ENCODE measurements at places on chromosomes 4 and X.

DNA sequence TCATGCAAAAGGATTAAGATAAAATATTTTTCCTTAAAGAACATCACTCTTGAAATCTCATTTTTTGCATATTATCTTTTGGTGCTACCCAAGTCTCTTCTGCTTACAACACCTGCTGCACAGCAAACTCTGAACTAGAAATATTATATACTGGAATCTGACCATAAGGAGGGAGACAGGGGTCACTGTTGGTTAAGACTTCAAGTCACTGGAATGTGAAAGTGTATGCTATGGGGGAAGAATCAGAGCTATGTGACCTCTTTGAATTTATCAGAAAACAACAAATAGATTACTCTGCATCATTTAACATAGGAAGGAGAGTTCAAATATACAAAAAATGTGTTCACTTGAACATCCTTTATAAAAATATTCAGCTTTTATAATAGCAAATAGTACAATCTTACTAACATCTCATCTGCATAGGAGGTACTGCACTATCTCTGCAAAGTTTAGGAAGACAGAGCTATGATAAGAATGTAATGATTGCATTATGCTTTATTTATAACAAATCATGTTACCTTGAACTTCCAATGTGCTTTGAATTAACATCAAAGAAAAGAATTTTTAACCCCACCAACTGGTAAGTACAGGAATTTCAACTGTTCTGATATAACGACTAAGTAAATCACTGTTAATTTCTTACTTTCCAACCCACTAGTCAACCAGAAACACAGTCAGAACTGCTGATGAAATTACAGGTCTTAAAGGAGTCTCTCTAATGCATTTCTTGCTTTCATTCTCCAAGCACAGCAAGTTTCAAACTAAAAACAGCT lies 69.8 kb downstream of the ZNF827 start:
- peak; percentile 47 for DNase-seq

GRCh38 chr4:53075162-53075785 lies 213.2 kb downstream of the RASL11B start:
- no peak for DNase-seq

DNA sequence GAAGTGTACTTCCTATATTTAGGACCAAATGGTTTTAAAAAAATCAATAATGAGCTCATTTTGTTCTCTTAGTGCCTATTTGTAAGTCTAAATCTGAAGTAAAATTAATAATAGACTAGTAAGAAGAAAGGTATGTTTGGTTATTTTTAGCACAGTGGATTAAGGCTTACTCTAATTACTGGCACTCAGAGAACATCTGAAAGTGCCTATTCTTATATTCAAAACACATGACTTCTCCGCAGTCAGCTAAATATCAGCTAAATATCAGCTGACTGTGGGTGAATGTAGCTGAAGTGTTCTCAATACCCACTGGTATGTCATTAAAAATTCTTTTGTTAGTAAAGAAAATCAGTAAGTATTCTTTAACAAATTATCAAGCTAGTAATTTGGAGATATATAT lies 6.0 kb downstream of the AP1S2 start:
- no peak for DNase-seq

- peak; percentile 39 for DNase-seq
Observed at GRCh38 chr4:67879486-67879885, 4.3 kb downstream of the TMPRSS11D start.

DNA sequence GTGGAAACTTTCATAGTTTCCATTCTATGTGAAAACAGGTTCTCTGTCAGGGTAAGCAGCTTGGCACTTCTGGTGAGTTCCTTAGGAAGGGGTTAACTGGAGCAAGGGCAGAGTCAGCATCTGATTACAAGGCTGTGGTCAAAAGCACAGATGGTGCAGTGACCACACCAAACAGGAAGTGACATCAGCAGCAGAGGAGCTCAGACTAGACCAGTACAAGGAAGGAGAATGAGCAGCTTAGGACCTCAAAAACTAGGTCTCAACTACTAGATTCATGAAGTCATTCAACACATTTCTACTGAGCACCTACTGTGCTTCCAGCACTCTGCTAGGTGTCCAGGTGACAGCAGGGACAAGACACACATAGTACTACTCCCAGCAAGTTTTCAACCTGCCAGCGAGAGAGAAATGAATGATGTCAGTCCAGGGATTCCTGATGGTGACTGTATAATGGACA lies 130.2 kb downstream of the AMELX start:
- peak; percentile 91 for DNase-seq

DNA sequence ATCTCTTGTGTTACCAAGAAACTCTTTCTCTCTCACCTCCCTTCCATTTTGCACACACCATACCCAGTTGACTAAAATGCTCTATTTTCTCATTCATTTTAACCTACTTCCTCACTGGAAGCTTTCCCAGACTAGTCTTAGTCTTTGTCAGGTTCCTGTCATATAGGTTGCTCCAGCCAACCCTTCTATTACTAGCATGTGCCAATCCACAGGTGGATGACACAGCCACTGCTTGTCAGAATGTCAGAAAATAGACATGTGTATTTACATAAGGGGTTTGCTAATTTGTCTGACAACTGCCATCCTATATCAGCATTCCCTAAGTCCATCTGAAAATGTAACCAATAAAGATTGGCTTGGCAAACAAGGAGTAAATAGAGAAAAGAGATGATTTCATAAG lies 239.2 kb upstream of the SMIM31 start:
- DNase-seq: no peak

DNA sequence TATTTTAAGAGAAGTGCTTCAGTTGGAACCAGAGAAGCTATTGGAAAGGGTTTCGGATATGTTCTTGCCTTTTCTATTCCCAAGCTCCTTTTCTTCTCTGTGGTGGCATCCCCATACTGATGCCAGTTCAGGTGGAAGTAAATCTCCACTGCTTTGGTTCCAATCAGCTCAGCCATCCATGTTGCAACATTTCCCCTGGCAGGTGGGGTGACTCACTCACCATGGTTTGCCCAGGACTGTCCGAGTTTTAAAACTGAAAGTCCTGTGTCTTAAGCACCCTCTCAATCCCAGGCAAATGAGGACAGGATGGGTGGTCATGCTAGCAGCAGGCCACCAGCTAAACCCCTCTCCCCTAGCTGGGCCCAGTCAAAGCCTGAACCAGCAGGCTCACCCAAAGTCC lies 15.1 kb downstream of the RAI2 start:
- no peak for DNase-seq

- DNase-seq: no peak
Observed at GRCh38 chr4:55440786-55441185, 45.0 kb downstream of the TMEM165 start.
